ENCODE measurements at places on chromosomes 16 and 17.

- DNase-seq: no peak
Observed at GRCh38 chr17:7023576-7024401, 939 bp downstream of the BCL6B start.

GRCh38 chr17:79083191-79083971 lies 8.8 kb downstream of the ENGASE start:
- no peak for DNase-seq

DNA sequence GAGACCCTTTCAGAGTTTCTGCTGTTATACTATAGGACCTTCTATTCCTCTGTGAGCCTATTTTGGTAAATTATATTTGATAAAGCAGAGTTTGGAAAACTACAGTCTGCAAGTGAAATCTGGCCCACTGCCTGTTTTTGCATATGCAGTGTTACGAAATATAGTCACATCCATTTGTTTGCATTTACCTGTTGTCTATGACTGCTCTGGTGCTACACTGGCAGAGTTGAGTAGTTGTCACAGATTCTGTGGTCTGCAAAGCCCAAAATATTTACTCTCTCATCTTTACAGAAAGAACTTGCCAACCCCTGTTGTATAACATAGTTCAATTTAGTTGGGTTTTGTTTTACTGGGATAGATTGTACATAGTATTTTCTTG lies 42.3 kb downstream of the TNRC6A start:
- DNase-seq: no peak

GRCh38 chr16:5228369-5228768 lies 130.8 kb upstream of the EEF2KMT start:
- no peak for DNase-seq

DNA sequence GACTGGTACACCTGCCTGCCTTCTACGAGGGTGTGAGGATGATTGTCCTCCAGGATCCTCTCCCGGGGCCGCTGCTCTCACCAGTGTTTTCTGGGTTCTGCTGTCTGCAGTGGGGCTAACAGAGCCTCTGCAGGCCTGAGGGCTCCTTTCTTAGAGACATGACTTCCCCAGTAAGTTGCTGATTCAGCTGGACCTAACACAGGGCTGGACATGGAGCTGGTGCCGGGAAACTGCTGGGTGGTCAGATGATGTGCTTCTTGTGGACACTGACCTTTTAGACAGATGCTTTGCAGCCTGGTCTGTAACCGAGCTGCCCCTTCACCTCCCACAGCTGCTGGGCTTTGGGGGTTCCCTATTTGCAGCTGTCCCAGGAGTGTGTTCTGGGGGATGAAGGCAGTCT lies 71.5 kb downstream of the FOXL1 start:
- no peak for DNase-seq

DNA sequence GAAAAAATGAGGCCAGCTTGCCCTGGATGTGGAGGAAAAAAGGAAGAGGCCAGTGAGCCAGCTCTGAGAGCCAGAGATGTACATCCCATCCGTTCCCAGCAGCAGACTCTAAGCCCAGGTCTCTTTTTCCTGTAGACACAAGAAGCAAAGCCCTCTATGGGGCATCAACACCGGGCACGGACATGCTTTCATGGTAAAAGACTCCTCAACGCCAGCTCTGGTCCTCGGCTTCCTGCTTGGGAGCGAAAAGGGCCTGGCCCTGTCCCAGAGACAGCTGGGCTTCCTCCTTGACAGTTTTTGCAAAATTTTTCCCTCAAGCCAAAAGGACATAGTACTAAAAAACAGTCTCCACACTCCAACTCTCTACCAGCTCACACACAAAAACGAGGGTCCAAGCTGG lies 27.1 kb downstream of the PELP1 start:
- DNase-seq: no peak

GRCh38 chr17:57875290-57876022 lies 25.6 kb upstream of the MRPS23 start:
- peak; percentile 85 for DNase-seq

- no peak for DNase-seq
Observed at GRCh38 chr17:77422104-77422747, 281.5 kb downstream of the SEC14L1 start.

- no peak for DNase-seq
Observed at GRCh38 chr16:11949527-11949926, 7.7 kb upstream of the NPIPB2 start.

GRCh38 chr16:49457196-49457595 lies 83.6 kb downstream of the C16orf78 start:
- no peak for DNase-seq

- DNase-seq: no peak
Observed at GRCh38 chr16:15897834-15898254, 9.4 kb upstream of the CEP20 start.

DNA sequence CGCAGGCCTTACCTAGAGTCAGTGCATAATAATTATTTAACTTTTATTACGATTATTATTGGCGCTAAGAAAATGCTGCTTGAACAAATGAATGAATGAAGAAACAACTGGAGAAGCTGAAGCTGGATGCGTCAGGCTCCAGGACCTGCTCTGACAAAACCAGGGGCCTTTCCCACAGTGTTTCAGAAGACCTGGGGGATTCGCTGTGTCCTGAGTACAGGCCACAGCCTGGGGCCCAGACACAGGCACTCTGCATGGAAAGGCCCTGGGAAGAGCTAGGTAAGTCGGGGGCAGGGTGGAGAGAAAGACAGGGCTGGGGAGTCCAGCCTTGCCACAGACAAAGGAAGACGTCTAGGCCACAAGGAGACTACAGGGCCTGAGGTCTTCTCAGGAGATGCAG lies 226.1 kb downstream of the ZNF423 start:
- no peak for DNase-seq

- DNase-seq: no peak
Observed at GRCh38 chr17:72183194-72183685, 62.4 kb downstream of the SOX9 start.

DNA sequence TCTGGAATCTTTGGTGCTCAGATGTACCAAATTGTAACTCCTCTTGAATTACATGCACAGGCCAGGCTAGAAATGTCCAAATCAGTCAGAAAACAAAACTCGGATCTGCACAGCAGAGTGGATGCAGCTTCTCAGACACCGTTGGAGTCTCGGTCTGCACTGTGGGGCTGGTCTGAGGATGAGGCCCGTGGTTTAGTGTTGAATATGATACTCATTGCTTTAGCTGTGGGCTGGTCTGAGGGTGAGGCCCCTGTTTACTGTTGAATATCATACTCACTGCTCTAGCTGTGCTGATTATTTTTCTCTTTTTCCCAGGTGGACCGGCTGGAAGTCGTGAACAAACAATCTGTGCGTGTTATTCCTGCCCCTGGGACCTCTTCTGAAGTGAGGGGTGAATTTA lies 35.0 kb downstream of the DBNDD1 start:
- DNase-seq: no peak

GRCh38 chr17:20043021-20043420 lies 33.9 kb downstream of the SPECC1 start:
- DNase-seq: no peak

DNA sequence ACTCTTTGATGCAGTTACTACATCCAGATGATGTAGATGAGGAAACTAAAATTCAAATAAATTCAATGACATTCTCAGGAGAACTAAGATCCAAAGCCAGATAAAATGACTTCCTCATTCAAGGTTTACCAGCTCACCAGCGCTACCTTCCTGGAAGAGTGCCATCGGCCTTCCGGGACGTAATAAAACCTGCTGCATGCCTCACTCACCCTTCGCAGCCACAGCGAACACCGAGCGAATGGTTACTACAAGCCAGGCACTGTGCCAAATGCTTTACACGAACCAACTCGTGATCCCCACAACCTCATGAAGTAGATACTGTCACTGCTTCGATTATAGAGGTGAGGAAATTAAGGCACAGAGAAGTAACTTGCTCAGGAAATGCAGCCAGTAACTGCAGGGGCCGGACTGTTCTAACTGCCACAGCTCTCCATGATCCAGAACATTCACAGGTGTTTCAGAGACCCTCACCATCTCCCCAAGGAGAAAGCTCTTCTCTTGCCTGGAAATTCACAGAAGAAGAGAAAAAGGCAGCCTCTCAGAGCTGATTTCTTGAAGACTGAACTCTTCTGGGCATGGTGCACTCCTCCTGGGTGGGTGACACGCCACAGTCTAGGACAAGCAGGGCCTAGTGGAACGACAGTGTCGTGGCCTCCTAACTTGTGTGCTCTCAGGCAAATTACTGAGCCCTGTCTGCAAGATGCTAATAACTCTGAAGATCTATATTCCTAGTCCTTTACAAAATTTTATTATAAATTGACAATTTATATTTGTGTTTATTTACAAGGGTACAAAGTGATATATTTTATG lies 46.8 kb downstream of the HIC1 start:
- DNase-seq: no peak

Data from renal cortex interstitium (tissue), 15 donors.